ENCODE measurements at places on chromosomes 7 and 10.

DNA sequence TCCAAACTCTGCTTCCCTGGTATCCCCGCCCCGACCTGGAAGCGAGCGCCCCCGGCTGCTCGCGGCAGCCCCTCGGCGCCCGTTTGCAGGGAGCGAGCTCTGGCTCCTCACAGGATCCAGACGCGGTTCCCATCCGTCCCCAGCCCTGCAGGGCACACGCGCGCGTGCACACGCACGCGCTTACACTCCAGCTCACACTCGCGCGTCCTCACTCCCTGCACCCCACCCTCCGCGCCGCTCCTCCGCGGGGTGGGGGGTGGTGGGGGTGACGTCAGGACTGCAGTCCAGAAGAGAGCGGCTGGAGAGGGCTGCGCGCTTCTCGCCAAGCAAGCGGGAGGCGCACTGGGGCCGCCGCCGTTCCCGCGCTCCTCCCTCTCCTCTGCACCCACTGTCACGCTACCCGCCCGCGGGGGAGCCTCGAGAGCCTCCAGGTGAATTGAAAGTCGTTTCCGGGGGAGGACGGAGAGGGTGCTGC lies 255.6 kb downstream of the OTUD1 start:
- no peaks in the 10 kb centered on the region for H3K27me3 ChIP-seq
- peak overlapping the region; percentile 5 for H3K4me3 ChIP-seq
- peaks cover 9% of the 10 kb centered on the region for H3K4me1 ChIP-seq
- no peak for DNase-seq
- no peaks in the 10 kb centered on the region for H3K36me3 ChIP-seq
- H3K27ac ChIP-seq: no peak overlapping the region

- no peaks in the 10 kb centered on the region for H3K4me1 ChIP-seq
- DNase-seq: no peak
- no peaks in the 10 kb centered on the region for H3K36me3 ChIP-seq
- no peak overlapping the region for H3K4me3 ChIP-seq
- no peak overlapping the region for H3K27ac ChIP-seq
- H3K27me3 ChIP-seq: no peaks in the 10 kb centered on the region
Observed at GRCh38 chr7:84821671-84822534, 365.0 kb downstream of the SEMA3D start.

DNA sequence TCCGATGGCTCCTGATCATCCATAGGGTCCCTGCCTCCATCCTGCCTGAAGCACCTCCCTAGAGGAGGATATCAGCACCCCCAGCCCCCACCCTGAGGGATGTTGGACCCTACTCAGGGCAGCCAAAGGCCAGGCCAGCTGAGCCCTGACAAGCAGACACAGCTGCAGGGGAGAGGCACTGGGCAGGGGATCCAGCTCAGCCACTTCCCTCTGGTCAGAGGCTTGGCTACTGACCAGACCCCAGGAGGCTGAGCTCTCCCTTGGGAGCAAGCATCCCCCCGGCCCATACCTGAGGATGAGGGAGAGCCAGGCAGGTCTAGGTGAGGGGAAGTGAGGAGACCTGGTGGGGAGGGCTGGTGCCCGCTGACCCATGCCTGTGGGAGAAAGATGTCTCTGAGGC lies 6.6 kb downstream of the LDB3 start:
- no peak for DNase-seq
- no peak overlapping the region for H3K4me3 ChIP-seq
- no peaks in the 10 kb centered on the region for H3K27me3 ChIP-seq
- no peaks in the 10 kb centered on the region for H3K36me3 ChIP-seq
- no peak overlapping the region for H3K27ac ChIP-seq
- no peaks in the 10 kb centered on the region for H3K4me1 ChIP-seq

GRCh38 chr10:6788231-6788630 lies 208.2 kb upstream of the PRKCQ start:
- H3K4me1 ChIP-seq: no peaks in the 10 kb centered on the region
- no peak overlapping the region for H3K4me3 ChIP-seq
- H3K36me3 ChIP-seq: no peaks in the 10 kb centered on the region
- no peaks in the 10 kb centered on the region for H3K27me3 ChIP-seq
- no peak overlapping the region for H3K27ac ChIP-seq

DNA sequence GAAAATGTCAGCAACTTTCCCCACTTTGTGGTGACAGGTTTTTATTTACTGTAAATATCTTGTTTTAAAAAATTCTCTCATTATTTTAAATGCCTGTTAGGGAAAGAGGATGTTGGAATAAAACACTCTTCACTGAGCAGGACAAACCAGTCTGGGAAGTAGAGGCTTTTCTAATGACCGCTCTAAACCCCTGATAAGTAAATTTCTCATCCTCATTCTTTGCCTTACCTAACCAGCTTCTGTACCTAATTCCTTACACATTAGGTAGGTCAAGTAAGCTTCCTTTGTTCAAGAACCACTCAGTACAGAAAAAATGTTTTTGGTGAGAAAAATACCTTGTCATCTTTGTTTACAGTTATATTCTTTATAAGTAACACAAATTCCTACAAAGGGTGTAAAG lies 143.6 kb downstream of the GPR85 start:
- no peaks in the 10 kb centered on the region for H3K27me3 ChIP-seq
- H3K4me1 ChIP-seq: no peaks in the 10 kb centered on the region
- H3K36me3 ChIP-seq: no peaks in the 10 kb centered on the region
- DNase-seq: no peak

DNA sequence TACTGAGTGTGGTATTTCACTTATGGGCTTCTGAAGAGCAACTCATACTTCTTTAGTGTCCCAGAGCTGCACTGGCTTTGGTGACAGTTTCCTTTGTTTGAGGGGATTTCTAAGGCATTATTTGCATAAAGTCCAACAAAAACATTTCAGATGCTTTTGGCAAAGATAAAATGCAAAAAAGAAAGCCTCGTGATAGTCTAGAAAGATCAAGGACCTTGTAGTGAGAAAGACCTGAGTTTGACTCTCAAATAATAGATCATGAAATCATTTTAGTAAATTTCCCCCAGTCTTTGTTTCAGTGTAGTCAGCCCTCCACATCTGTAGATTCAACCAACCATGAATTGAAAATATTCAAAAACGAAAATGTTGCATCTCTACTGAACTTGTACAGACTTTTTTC lies 107.4 kb downstream of the EEPD1 start:
- H3K27me3 ChIP-seq: no peaks in the 10 kb centered on the region
- DNase-seq: no peak
- H3K4me1 ChIP-seq: no peaks in the 10 kb centered on the region
- H3K27ac ChIP-seq: no peak overlapping the region
- no peak overlapping the region for H3K4me3 ChIP-seq

- H3K4me3 ChIP-seq: no peak overlapping the region
- H3K27ac ChIP-seq: no peak overlapping the region
- no peak for DNase-seq
- H3K27me3 ChIP-seq: no peaks in the 10 kb centered on the region
- peaks cover 24% of the 10 kb centered on the region for H3K4me1 ChIP-seq
- H3K36me3 ChIP-seq: no peaks in the 10 kb centered on the region
Observed at GRCh38 chr7:50703654-50704053, 79.0 kb downstream of the GRB10 start.

DNA sequence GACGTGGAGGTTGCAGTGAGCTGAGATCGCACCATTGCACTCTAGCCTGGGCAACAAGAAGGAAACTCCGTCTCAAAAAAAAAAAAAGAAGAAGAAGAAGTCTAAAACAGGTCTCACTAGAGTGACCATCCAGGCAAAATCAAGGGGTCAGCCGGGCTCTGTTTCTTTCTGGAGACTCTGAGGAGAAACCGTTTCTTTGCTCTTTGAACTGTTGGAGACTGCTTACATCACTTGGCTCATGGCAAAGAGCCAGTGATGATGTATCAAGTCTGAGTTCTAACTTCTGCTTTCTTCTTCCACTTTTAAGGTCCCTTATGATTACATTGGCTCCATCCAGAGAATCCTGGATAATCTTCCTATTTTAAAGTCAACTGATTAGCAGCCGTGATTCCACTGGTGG lies 306.8 kb downstream of the WDR11 start:
- H3K4me1 ChIP-seq: no peaks in the 10 kb centered on the region
- DNase-seq: peak; percentile 41
- no peak overlapping the region for H3K27ac ChIP-seq

GRCh38 chr7:149284343-149284742 lies 22.3 kb downstream of the ZNF783 start:
- H3K4me1 ChIP-seq: peaks cover 4% of the 10 kb centered on the region
- no peak overlapping the region for H3K4me3 ChIP-seq
- no peaks in the 10 kb centered on the region for H3K27me3 ChIP-seq
- peak overlapping the region; percentile 51 for H3K27ac ChIP-seq
- no peak for DNase-seq

- H3K36me3 ChIP-seq: no peaks in the 10 kb centered on the region
- no peak overlapping the region for H3K4me3 ChIP-seq
- H3K4me1 ChIP-seq: peaks cover 16% of the 10 kb centered on the region
- no peaks in the 10 kb centered on the region for H3K27me3 ChIP-seq
- no peak overlapping the region for H3K27ac ChIP-seq
Observed at GRCh38 chr10:79983286-79983909, 34.5 kb upstream of the SFTPD start.

GRCh38 chr10:123945325-123945920 lies 53.8 kb upstream of the CPXM2 start:
- no peaks in the 10 kb centered on the region for H3K27me3 ChIP-seq
- no peaks in the 10 kb centered on the region for H3K36me3 ChIP-seq
- H3K4me3 ChIP-seq: no peak overlapping the region
- H3K27ac ChIP-seq: no peak overlapping the region
- no peaks in the 10 kb centered on the region for H3K4me1 ChIP-seq
- DNase-seq: no peak

GRCh38 chr10:92387289-92387940 lies 96.4 kb downstream of the MARCHF5 start:
- H3K4me1 ChIP-seq: no peaks in the 10 kb centered on the region
- DNase-seq: no peak
- no peak overlapping the region for H3K4me3 ChIP-seq
- H3K36me3 ChIP-seq: no peaks in the 10 kb centered on the region
- no peak overlapping the region for H3K27ac ChIP-seq
- no peaks in the 10 kb centered on the region for H3K27me3 ChIP-seq

DNA sequence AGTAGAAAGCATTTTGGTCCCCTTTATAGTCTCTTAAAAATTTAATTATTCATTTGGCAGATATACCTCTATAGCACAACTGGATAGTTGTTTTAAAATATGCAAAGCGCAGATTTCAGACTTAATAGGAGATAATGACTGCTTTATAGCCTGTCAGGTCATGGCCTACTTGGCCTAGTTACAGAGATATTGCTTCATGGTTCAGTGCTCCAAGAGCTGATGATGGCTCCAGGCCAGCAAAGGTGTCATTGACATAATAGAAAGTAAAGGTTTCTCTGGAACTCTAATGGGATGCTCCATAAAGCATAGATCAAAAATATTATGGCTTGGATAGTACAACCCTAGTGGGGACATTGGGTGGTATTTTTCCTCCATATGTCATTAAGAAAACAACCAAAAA lies 285.7 kb downstream of the NXPH1 start:
- DNase-seq: no peak
- H3K27ac ChIP-seq: no peak overlapping the region
- no peaks in the 10 kb centered on the region for H3K36me3 ChIP-seq
- no peaks in the 10 kb centered on the region for H3K4me1 ChIP-seq
- no peak overlapping the region for H3K4me3 ChIP-seq

DNA sequence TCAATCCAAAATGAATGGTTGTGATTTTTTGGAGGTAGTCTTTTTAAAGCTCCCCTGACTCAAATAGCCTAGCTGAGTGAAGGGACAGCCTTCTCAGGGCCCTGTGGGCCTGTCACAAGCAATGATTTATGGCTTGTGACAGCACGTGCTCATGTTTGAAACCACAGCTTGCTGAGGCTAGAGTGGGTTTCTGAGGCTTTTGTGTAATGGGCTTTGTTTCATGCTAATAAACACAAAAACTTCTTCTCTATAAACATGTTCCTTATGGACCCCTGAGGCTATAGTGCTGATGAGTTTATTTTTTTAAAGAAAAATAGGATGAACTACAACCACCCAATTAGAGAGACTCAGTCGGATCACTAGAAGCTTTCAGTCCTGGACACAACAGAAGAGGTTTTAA lies 36.1 kb upstream of the BET1 start:
- no peaks in the 10 kb centered on the region for H3K4me1 ChIP-seq
- no peak for DNase-seq
- H3K36me3 ChIP-seq: no peaks in the 10 kb centered on the region
- no peak overlapping the region for H3K27ac ChIP-seq
- H3K4me3 ChIP-seq: no peak overlapping the region

DNA sequence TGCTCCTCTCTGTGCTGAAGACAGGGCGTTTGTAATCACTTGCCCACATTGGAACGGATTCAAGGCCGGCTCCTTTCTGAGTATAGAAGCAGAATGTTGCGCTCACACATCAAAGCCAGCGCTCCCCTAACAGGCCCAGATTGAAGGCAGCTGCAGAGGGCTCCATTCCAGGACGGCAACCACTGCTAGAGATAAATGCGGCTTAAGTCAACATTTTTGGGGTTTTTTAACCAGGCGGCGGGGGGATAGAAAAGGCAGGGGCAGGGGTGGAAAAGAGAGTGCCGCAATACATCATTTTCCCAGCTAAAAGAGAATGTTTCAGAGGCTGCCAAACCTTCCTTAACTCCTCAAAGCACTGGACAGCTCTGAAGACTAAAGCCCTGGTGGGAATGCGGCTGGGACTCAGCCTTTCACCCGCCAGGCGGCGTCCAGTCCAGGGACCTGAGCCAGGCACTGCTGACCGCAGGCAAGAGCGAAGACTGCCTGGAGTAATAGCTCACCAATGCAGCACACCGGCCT lies 189.6 kb downstream of the TNS3 start:
- peaks cover 13% of the 10 kb centered on the region for H3K4me1 ChIP-seq
- peaks cover 54% of the 10 kb centered on the region for H3K36me3 ChIP-seq
- no peak overlapping the region for H3K27ac ChIP-seq
- peak; percentile 68 for DNase-seq

DNA sequence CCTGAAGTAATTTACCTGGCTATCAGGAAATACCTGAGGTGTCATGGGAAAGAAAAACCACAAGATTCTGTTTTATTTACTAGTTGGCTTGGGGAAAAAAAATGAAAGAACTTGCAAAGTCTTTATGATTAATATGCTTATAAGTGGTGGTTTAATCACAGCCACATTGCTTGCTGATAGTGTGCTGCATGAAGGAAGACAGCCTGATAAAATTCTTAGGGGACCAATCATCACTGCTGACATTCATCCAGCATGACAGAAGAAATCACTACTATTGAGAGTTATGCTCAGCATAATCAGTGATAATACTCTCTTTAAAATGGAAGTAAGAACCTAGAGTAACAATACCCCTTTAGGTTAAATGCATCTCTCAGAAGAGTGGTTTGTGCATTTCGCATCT lies 150.2 kb upstream of the LRRN3 start:
- H3K27me3 ChIP-seq: no peaks in the 10 kb centered on the region
- no peaks in the 10 kb centered on the region for H3K4me1 ChIP-seq
- DNase-seq: no peak
- H3K27ac ChIP-seq: no peak overlapping the region
- no peaks in the 10 kb centered on the region for H3K36me3 ChIP-seq
